ENCODE measurements at places on chromosomes 13 and 19.

DNA sequence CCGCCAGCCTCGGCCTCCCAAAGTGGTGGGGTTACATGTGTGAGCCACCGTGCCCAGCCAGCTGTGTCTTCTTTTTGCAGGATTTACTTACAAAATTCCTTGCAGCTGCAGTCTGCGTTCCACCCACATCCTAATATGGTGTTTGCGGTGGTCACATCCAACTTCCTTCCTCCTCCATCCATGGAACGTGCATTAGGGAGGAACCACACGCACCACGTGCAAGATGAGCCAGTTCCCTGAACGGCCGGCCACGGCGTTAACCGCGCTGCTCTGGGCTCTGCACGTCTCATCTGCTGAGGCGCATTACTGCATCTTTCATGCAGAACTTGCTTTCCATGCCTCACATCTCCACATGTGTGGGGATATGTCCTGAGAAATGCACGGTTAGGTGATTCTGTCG lies 13.0 kb upstream of the SIGLEC11 start:
- no peak for DNase-seq

GRCh38 chr13:71358218-71358617 lies 508.8 kb downstream of the DACH1 start:
- no peak for DNase-seq

GRCh38 chr19:1859331-1859781 lies 4.0 kb downstream of the KLF16 start:
- DNase-seq: no peak

GRCh38 chr19:17488593-17489391 lies 18.5 kb downstream of the SLC27A1 start:
- DNase-seq: peak; percentile 15

DNA sequence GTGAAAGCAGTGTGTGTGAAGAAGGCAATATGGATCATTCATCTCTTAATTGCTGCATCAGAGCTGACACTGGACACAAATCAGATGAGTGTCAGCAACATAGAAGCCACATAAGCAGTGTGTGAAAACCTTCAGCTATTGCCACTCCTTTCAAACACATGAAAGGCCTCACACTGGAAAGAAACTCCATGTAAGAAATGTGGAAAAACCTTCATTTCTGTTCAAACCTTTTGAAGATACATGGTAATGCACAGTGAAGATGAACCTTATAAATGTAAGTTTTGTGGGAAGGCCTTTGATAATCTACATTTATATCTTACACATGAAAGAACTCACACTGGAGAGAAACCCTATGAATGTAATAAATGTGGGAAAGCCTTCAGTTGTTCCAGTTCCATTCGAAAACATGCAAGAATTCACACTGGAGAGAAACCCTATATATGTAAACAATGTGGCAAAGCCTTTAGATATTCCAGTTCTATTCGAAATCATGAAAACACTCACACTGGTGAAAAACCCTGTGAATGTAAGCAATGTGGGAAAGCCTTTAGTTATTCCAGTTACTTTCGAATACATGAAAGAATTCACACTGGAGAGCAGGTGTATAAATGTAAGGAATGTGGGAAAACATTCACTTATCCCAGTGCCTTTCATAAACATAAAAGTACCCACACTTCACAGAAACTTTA lies 53.6 kb downstream of the ZNF823 start:
- no peak for DNase-seq

DNA sequence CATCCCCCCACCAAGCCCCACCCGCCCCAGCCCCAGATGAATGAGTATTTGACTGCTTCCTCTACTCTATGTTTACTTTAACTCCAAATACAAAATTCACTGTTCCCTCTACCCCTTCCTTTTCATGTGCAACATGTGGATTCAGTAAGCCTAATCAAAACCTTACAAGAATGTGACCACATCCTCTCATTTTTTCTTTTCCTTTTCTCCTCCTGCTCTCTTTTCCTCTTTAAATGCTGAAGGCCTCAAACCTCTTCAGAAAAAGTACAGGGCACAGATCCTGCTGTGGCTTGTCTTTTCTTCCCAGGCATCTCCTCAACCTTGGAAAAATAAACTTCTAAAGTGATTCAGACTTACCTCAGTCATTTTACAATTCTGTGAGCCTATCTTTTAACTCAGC lies 119.0 kb downstream of the MYCBP2 start:
- DNase-seq: peak; percentile 76

GRCh38 chr19:42199440-42200115 lies 17.9 kb downstream of the DEDD2 start:
- no peak for DNase-seq

GRCh38 chr13:29564373-29564772 lies 31.1 kb downstream of the SLC7A1 start:
- no peak for DNase-seq

DNA sequence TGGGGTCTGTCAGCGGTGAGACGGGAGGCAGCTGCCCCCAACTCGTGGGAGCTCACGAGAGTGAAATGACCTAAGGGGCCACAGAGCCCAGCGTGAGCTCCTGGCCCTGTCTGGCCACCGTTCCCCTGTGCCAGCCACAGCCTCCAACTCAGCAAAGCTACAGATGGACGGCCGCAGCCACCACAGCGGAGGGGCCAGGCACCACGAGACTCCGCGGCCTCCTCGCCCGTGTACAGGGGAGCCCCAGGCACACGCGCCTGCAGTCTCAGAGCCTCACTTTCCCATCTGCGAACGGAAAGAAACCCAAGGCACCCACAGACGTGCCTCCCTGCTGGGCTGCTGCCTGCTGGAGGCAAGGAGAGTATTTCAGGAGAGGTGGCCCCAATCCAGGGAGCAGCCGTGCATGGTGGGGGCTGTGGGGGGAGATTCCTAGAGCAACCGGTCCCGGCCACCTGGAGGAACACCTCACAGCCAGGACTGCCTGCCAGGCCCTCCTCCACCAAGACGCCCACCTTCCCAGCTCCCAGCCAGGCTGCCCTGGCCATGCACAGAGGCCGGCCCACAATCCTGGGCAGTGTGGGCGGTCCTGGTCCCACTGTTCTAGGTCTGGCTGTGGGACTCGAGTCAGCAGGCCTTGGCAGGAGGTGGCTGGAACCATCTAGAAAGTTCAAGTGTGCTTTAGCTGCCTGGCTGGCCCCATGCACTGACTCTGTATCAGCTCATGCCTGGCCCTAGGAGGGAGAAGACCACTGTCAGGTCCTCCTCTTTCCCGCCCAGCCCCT lies 1.9 kb downstream of the MKNK2 start:
- peak; percentile 54 for DNase-seq

DNA sequence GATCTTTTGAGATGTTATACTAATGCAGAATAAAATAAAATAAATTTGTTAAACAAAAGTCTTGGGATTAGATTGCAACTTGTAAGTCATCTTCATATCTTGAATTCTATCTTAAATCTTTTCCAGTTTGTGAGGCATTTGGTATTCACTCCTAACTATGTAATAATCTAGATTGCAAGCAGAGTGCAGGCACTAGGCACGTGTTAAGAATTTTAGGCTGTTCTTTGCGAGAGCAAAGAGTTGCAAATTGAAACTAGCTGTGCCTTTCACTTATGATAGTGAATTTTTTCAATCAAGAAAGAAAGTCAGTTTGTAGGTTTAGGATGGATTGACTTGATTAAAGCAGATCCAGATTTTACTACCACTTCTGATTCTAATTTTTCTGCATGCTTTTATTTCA lies 264.1 kb upstream of the SPRY2 start:
- DNase-seq: no peak

DNA sequence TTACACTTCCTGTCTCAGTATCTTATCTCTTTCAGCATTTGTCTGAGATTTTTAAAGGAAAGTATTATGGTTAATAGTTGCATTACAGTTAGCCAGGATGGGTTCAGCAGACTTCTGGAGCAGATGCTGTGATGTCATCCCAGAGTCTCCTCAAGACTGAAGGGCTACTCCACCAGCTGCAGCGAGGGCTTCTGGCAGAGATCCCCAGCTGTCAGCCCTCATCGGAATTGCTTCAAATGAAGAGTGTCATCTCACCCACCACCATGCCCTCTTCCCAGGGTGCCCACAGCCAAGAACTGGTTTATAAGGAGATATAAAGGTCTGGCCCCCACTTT lies 84.4 kb downstream of the FAM216B start:
- DNase-seq: no peak

DNA sequence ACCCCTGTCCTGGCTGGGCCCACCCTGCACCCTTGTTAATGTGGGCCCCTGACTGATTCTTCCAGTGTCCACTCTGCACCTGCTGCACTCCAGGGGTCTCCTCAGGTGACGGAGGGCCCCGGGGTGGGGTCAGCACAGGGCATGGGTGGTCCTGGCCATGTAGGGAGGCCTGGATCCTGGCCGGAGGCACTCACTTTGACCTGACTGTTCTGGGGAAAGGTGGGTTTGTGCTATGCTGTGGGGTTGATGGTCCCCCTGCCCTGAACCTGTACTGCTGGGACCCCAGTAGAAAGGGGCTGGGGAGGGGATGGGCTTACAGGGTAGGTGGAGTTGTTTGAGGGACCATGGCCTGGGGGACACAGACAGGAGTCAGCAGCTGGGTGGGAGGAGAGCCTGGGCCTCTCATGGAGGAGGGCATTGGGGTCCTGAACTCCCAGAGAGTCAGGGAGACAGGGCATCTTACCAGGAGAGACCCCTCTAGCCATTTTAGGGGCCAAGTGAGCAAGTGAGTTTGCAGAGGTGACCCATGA lies 25.8 kb upstream of the CEACAM1 start:
- DNase-seq: no peak

GRCh38 chr13:51912511-51913225 lies 50.9 kb downstream of the CCDC70 start:
- no peak for DNase-seq

GRCh38 chr19:53908106-53908934 lies 758 bp upstream of the CACNG7 start:
- DNase-seq: peak; percentile 61

DNA sequence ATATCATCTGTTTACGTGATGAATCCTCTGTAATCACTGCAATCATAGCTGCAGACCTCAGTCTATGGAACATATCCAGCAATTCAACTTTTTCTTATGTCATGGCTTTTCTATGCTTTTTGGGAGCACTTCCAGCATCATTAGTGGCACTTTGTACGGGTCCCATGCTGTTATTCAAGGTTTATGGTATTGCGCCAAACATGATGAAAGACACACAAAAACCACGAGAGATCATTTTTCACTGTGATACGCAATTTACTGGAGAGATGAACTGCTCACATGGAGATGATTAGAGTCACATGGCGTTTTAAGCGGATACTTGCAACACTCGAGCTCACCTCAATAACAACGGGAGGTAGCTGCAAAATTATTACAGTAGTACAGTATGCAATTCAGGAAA lies 2101.7 kb upstream of the PCDH20 start:
- peak; percentile 14 for DNase-seq

GRCh38 chr19:38696729-38697055 lies 47.6 kb downstream of the CAPN12 start:
- DNase-seq: no peak

GRCh38 chr13:42883142-42883541 lies 101.8 kb downstream of the FAM216B start:
- peak; percentile 25 for DNase-seq

DNA sequence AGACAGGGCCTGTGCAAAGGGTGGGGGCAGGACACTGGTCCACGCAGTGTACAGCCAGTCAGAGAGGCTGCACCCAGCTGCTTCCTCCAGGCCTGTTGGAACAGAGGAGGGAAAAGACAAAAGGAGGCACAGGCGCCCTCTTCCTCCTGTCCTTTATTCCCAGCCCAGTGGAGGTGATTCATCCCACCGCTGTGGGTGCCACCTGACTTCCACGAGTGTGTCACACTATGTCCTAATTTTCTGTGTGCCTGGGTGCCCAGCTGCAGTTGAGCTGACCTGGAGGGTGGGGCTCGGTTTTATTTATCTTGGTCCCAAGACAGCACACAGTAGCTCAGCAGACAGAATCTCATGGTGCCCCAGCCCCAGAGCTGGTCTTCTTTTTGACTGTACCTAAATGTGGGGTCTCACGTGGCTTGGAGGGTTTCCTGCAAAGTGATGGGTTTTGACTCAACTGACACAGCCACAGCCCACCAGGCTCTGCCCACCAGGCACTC lies 9.0 kb downstream of the EPS15L1 start:
- peak; percentile 67 for DNase-seq

DNA sequence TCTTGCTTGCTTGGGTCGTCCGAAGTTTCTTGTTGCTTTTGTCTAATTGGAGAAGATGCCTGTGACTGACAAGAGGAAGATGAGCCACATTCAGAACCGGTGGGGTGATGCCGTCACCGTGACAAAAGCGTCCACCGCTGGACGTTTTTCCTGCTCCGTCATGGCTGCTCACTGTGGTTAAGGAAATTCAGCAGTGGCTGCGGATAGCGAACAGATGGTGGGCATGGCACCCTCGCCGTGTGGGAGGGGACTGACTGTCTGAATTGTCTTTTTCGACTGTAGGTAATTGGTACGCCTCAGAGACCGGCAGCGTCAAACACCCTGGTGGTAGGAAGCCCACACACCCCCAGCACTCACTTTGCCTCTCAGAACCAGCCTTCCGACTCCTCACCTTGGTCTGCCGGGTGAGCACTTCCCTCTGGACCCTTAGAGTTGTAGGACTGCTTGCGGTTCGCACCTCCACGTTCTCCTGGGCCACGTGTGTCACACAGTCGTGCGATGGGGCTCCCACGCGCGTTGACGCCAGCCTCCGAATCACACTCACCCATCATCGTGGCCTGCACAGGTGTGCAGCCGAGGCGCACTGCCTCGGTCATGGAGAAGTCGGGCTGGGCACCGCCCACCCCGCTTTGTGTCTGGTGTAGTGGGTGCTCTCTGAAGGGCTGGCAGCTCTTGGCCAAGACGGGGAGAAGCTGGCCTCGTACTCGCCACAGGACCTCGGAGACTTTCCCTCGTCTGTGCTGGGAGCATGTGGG lies 26.5 kb downstream of the ATP4B start:
- DNase-seq: no peak

- DNase-seq: no peak
Observed at GRCh38 chr13:110194451-110194850, 112.5 kb downstream of the COL4A1 start.

DNA sequence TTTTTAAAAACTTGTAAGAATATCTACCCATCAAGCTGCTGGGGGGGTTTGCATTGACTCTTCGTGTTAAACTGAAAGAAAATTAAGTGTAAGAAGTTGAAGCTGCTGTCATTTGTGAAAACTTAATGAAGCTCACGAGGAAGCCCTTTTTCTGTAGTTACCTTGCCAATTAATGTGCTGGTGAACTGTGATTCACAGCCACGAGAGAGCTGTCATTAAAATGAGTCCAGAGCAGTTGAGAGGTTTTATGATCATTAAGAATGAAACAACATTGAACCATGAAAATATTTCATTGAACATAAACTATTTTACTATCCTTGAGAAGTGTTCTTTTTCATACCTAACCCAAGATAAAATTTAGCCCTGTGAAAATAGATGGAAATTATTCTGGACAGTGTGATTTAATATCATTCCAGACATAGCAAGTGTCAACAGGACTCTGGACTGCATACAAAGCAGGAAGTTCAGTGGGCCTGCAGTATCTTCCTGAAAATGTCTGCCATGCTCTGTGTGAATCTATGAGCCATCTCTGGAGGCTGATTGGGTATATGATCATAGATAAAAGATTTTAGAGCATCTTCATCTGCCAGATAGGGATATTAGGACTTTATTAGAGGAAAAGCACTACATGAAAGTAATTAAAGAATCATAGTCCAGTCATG lies 53.8 kb downstream of the DPY19L3 start:
- no peak for DNase-seq
